ENCODE measurements at places on chromosomes 3 and 15.

DNA sequence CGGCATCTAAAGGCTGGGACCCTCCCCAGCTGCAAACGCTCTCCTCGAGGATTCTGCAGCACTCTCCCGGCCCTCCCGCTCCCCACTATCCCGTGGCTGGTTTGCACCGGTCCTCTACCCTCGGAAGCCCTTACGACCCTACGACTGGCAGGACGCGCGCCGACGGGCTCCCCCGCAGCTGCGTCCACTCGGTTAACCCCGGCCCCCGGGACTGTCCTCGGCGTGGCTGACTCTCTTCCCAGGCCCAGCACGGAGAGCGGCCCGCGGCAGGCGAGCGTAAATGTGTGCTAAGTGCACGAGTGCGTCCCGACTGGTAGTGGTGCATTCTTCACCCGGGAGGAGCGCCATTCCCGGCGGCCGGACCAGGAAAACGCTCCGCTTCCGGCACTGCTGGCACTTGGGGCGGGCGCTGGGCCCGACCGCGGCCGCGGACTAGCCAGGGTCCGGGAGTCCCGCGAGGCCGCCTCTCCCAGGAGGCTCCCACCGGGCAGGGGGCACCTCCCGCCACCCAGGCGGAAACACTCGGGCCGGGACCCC lies 508 bp downstream of the GORASP1 start:
- no peaks in the 10 kb centered on the region for H3K36me3 ChIP-seq
- peak; percentile 27 for DNase-seq
- H3K27ac ChIP-seq = peak overlapping the region; percentile 0

- peaks cover 2% of the 10 kb centered on the region for H3K27me3 ChIP-seq
- DNase-seq = no peak
- H3K4me1 ChIP-seq = peaks cover 43% of the 10 kb centered on the region
- no peak overlapping the region for H3K4me3 ChIP-seq
These were observed 232.4 kb downstream of the NFKBIZ start for GRCh38 chr3:102081572-102082289.

- no peak overlapping the region for H3K4me3 ChIP-seq
- peak overlapping the region; percentile 2 for H3K27ac ChIP-seq
- peaks cover 84% of the 10 kb centered on the region for H3K36me3 ChIP-seq
- no peaks in the 10 kb centered on the region for H3K27me3 ChIP-seq
- peaks cover 24% of the 10 kb centered on the region for H3K4me1 ChIP-seq
These were observed 4.1 kb downstream of the ZNF717 start for GRCh38 chr3:75781079-75781745.

GRCh38 chr15:45027220-45027619 lies 4.2 kb downstream of the SORD start:
- peaks cover 21% of the 10 kb centered on the region for H3K36me3 ChIP-seq
- H3K27me3 ChIP-seq = no peaks in the 10 kb centered on the region
- H3K4me3 ChIP-seq = no peak overlapping the region
- DNase-seq = no peak

- no peak for DNase-seq
- no peaks in the 10 kb centered on the region for H3K4me1 ChIP-seq
- H3K4me3 ChIP-seq = no peak overlapping the region
- H3K27me3 ChIP-seq = peaks cover 10% of the 10 kb centered on the region
These were observed 84.2 kb downstream of the LRRC49 start for GRCh38 chr15:70976851-70977250.

GRCh38 chr3:161644891-161645635 lies 148.5 kb downstream of the OTOL1 start:
- DNase-seq = no peak
- H3K4me1 ChIP-seq = no peaks in the 10 kb centered on the region
- no peaks in the 10 kb centered on the region for H3K36me3 ChIP-seq
- H3K4me3 ChIP-seq = no peak overlapping the region

DNA sequence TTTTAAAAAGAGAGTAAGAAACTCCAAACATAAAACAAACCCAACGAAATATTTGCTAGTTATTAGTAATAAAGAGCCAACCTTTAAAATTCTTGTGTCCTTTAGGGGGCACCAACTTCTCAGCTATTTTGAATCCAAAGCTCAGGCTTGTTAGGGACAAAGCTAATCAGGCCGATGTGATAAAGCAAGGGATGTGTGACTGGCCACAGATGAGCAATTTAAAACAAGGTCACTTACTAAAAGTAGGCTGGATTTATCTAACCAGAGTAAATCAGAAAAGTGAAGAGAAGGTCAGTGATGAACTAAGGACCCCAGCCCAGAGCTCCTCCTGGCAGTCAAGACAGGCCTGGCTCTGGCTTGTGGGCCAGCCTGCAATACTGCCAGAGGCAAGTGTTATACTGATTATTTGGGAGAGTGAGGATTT lies 108.5 kb downstream of the CYP19A1 start:
- H3K4me1 ChIP-seq = peaks cover 5% of the 10 kb centered on the region
- H3K36me3 ChIP-seq = no peaks in the 10 kb centered on the region
- H3K27ac ChIP-seq = no peak overlapping the region
- H3K27me3 ChIP-seq = peaks cover 8% of the 10 kb centered on the region

- H3K27me3 ChIP-seq = no peaks in the 10 kb centered on the region
- H3K36me3 ChIP-seq = peaks cover 42% of the 10 kb centered on the region
- H3K4me1 ChIP-seq = no peaks in the 10 kb centered on the region
- no peak overlapping the region for H3K4me3 ChIP-seq
- H3K27ac ChIP-seq = peak overlapping the region; percentile 18
These were observed 13.6 kb downstream of the RPAP1 start for GRCh38 chr15:41530363-41530956.

GRCh38 chr3:71564361-71564760 lies 19.2 kb downstream of the FOXP1 start:
- H3K4me3 ChIP-seq = no peak overlapping the region
- no peak overlapping the region for H3K27ac ChIP-seq
- no peaks in the 10 kb centered on the region for H3K27me3 ChIP-seq

DNA sequence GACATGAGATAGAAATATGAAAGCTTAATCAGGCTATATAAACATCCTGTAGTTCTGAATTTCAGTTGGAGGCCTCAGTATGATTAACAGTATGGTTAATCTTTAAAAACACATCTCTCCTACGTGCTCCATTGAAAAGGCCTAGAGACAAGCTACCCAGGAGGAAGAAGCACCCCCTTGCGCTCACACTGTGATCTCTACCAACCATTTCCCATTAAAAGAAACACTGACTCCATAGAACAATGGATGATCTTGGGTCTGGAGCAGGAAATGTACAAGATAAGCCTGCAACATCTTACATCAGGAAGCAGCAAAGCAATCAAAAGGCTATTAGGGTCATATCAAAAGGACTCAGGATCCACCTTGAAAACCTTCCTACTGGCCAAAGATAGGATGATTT lies 3.4 kb upstream of the EOGT start:
- peaks cover 20% of the 10 kb centered on the region for H3K4me1 ChIP-seq
- DNase-seq = no peak
- H3K36me3 ChIP-seq = peaks cover 13% of the 10 kb centered on the region
- no peak overlapping the region for H3K27ac ChIP-seq

- H3K27ac ChIP-seq = no peak overlapping the region
- no peaks in the 10 kb centered on the region for H3K36me3 ChIP-seq
- H3K27me3 ChIP-seq = no peaks in the 10 kb centered on the region
- no peak for DNase-seq
- no peaks in the 10 kb centered on the region for H3K4me1 ChIP-seq
These were observed 125.6 kb downstream of the ADAMTS17 start for GRCh38 chr15:100216182-100216581.

DNA sequence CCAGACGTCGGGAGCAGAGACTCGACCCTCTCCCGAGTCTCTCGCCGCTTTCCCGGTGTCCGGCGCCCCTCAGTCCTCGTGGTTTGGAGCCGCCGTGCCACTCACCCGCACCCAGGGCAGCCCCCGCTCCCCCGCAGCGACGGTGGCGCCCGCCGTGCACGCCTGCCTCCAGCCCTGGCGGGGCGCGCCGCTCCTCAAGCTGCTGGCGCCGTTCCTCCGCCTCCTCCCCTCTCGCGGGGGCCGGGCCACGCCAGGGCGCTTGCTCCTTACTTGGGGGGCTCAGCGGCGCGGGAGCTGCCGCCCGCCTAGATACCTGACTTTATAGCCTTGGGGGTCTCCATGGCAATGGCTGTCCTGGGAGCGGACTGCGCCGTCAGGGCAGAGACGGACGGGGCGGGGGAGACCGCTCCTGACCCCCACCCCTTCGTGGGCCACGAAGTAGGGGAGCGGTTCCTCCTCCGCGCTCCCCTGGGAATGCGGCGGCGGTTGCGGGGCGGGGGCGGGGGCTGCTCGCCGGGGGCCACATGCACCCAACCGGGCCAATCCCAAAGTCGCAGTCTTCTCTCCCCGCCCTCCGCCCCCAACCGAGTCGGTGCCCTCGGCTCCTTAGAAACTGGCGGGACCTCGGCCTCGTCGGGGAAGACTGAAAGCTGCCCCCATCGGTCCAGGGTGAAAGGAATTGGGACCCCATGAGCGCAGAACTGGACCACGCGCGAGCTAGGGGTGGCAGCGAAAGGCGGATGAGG lies at the start of gene ANKRD63:
TSS of gene ANKRD63 (minus strand) at position 196 of the 746 bp plus-strand sequence. CDS start 478 bp downstream, outside the sequence.
- H3K4me1 ChIP-seq = no peaks in the 10 kb centered on the region
- peak; percentile 45 for DNase-seq
- peaks cover 24% of the 10 kb centered on the region for H3K27me3 ChIP-seq
- H3K27ac ChIP-seq = no peak within 1 kb of the TSS
- peak within 1 kb of the TSS; percentile 58 for H3K4me3 ChIP-seq

GRCh38 chr3:159887911-159888310 lies 100.7 kb upstream of the IL12A start:
- peaks cover 4% of the 10 kb centered on the region for H3K27me3 ChIP-seq
- no peak for DNase-seq
- no peaks in the 10 kb centered on the region for H3K4me1 ChIP-seq
- no peak overlapping the region for H3K4me3 ChIP-seq
- no peaks in the 10 kb centered on the region for H3K36me3 ChIP-seq

GRCh38 chr3:50134367-50134766 lies 20.8 kb upstream of the SEMA3F start:
- no peak overlapping the region for H3K27ac ChIP-seq
- H3K4me1 ChIP-seq = peaks cover 10% of the 10 kb centered on the region
- H3K27me3 ChIP-seq = no peaks in the 10 kb centered on the region
- no peak overlapping the region for H3K4me3 ChIP-seq
- no peaks in the 10 kb centered on the region for H3K36me3 ChIP-seq

DNA sequence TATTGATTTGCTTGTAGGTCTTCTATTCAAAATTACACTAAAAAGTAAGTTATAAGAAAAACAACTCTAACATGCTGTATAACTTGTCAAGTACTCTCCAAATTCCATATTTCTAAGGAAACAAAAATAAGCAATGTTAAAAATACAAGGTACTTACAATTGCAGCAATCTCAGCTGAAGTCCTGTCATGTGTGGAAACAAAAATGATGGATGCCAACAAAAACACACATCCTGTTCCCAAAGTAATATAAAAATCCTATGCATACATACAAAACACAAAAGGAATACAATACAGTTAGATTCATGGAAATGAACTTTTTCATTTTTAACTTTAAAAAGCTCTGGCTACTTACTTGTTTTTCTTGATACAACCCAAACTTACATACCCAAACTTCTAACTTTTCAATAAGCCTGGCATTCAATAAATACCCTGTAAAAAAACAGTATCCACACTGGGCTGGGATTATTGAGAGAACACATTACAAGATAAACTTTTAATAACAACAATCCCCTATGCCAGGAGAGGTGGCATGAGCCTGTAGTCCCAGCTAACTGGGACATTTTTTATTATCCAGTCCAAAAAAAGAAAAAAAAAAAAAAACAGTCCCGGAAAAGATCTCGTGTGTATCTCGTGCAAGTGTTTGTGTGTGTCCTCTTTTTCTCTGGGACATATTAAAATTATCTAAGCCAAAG lies 14.7 kb downstream of the CMTM6 start:
- H3K36me3 ChIP-seq = peaks cover 32% of the 10 kb centered on the region
- DNase-seq = no peak
- no peak overlapping the region for H3K4me3 ChIP-seq
- H3K4me1 ChIP-seq = peaks cover 13% of the 10 kb centered on the region
- H3K27ac ChIP-seq = no peak overlapping the region

GRCh38 chr3:39712413-39713048 lies 96.9 kb upstream of the MYRIP start:
- H3K4me1 ChIP-seq = no peaks in the 10 kb centered on the region
- H3K27me3 ChIP-seq = peaks cover 4% of the 10 kb centered on the region
- H3K36me3 ChIP-seq = no peaks in the 10 kb centered on the region
- no peak for DNase-seq

GRCh38 chr3:63076357-63076756 lies 201.1 kb upstream of the CADPS start:
- no peak for DNase-seq
- H3K4me1 ChIP-seq = no peaks in the 10 kb centered on the region
- no peaks in the 10 kb centered on the region for H3K27me3 ChIP-seq
- H3K27ac ChIP-seq = no peak overlapping the region
- no peaks in the 10 kb centered on the region for H3K36me3 ChIP-seq

- H3K4me3 ChIP-seq = no peak overlapping the region
- H3K4me1 ChIP-seq = peaks cover 6% of the 10 kb centered on the region
- H3K27me3 ChIP-seq = peaks cover 7% of the 10 kb centered on the region
- no peak overlapping the region for H3K27ac ChIP-seq
- DNase-seq = no peak
These were observed 27.1 kb upstream of the MAGEF1 start for GRCh38 chr3:184738982-184739381.
